Stimulated activated CD8-positive, alpha-beta memory T cell treated with anti-CD3 and anti-CD28 coated beads, Interleukin-7, amount 100 ng/mL, for 1 hour (primary cell): ENCODE measurements at places on chromosomes 13 and 19.

- DNase-seq, result no peak
Observed at GRCh38 chr19:1483979-1484428, 5.0 kb upstream of the C19orf25 start.

GRCh38 chr19:29001141-29001581, 211.8 kb downstream of the UQCRFS1 start:
- no peak for DNase-seq

DNA sequence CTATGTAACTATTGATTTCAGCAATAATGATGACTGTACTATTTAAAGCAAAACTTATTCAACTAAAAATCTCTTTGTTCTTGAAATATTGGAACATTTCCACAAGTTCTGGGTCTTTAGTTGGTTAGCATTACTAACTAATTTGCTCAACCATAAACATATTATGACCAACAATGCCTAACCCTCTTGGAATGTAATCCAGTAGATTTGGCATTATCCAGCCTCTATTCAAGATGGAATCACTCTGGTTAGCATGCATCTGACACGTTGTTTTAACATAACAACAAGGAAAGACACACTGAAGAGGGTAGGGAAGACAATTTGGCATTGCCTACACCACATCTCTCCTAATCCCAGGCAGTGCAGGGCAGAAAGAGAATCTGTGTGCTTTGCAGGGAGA, 941.3 kb upstream of the PCDH20 start:
- no peak for DNase-seq

DNA sequence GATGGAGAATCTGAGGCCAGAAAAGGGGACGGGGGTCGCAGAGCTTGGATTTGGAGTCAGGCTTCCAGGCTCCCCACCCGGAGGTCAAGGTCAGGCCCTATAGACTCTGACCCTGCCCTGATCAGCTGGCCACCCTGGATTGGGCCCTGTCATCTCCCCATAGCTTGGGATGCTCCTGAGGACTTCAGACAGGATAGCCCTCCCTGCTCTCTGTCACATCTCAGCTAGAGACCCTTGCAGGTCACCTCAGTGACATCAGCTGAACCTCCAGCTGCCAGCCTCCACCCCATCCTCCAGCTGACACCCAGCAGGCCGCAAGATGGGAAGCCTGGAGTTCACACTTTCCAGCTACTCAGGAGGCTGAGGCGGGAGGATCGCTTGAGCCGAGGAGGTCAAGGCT, 2.8 kb upstream of the TPM4 start:
- DNase-seq, result no peak

DNA sequence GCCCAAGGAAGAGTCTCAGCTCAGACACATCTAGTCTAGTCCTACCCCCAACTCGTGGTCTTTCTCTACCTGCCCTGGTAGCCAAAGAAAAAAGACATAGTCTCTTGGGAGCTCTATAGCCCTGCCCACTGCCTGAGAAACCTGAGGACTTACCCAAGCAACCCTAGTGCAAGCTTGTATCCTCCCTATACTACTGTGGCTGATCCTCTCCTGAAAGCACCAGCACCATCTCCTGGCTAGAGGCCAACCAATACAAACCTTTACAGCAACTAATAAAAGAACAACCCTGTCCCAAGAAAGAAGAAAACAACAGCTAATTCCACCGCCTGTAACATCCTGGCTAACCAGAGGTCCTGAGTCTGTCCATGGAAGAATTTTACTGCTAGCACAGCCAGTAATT, 532.4 kb downstream of the SLITRK6 start:
- no peak for DNase-seq

- no peak for DNase-seq
Observed at GRCh38 chr19:46744005-46744691, 1.7 kb upstream of the FKRP start.

- no peak for DNase-seq
Observed at GRCh38 chr13:30605052-30605451, 12.7 kb upstream of the USPL1 start.

GRCh38 chr13:93375491-93375890, 148.9 kb downstream of the GPC6 start:
- no peak for DNase-seq

GRCh38 chr19:53768401-53768800, 55.7 kb downstream of the NLRP12 start:
- no peak for DNase-seq

- DNase-seq, result no peak
Observed at GRCh38 chr19:11356676-11357550, 1.7 kb downstream of the PLPPR2 start.

DNA sequence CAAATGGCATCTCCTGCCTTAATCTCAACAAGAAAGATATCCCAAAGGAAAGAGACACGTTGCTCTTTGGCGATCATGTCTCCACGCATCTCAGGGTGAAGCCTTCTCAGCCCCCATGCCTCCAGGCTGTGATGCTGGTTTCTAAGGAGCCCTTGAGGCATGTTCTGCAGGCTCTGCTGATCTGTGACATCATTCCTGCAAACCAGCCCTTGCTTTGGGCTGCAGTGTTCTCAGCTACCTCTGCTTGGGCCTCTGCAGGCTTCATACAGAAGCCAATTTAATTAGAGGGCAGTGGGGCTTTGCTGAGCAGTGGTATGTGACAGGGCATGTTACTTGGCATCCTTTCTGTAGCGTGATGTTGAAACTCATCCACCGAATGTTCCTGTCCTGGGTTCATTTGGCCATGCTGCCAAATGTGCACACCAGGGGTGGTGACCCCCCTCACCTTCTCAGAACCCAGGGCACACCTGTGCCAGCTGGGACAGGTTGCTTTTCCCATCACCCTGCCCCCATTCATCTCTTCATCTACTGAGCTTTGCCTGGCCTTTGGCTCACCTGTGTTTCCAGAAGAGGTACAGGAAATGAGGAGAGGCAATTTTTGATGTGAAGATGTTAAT, 230.9 kb downstream of the TEX29 start:
- DNase-seq, result no peak

DNA sequence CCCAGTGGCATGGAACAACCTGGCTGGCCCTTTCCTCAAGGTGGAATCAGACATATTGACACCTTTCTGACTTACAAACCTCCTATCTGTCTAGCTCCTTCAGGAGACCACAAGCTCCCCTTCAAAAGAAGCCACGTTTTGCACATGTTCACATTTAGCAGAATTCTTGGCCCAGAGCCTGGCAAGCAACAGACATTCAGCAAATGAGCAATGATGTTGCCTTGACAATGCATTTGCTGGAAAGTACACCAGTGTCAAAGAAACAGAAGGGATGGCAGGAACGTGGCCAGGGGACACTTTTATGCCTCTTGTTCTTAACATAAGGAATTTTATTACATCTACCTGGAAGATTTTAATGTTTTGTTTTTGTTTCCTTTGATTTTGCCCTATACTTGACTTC, 85.5 kb upstream of the FGF14 start:
- DNase-seq, result no peak

GRCh38 chr19:58218899-58219298, 9.8 kb upstream of the ZNF544 start:
- no peak for DNase-seq

- DNase-seq, result peak; percentile 70
Observed at GRCh38 chr19:1825909-1826556, 14.0 kb upstream of the ATP8B3 start.

- DNase-seq, result no peak
Observed at GRCh38 chr13:26037302-26037701, 14.5 kb downstream of the SHISA2 start.

DNA sequence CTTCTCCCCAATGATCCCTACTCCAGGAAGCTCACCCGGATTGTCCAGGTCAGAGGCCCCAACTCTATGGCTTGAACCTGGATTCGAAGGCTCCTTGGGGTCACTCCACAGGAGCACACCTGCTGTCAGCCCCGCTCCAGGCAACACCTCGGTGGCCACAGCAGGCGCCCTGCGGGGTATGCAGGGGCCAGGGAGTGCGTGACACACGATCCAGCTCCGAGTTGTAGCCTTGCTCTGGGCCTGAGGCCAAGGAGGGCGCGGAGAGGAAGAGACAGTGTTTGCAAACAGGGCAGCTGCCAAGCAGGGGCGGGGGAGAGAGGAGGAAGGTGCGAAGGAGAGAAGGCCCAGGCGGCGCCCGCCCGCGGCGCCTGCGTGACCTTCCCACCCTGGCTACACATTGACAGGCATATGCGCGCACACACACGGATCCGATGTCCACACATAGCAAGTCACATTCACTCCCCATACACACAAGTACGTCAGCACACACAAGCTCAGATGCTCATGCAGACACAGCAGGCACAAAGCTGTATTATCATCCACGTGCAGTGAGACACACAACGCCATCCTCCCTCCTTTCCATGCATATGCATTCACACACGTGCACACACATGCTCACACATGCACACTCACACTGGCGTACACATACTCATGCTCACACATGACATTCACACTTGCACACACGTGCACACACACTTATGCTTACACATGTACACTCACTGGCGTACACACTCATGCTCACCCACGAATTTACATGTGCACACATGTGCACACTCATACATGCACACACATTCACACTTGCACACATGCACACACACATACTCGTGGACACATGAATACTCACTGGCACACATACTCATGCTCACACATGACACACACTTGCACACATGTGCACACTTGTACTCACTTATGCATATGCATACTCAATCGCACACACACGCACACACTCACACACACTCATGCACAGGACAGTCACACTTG, 10.4 kb downstream of the SBK2 start:
- no peak for DNase-seq

GRCh38 chr13:21813844-21814243, 143.0 kb downstream of the FGF9 start:
- DNase-seq, result no peak

- DNase-seq, result no peak
Observed at GRCh38 chr13:75222031-75222430, 259.9 kb downstream of the TBC1D4 start.

DNA sequence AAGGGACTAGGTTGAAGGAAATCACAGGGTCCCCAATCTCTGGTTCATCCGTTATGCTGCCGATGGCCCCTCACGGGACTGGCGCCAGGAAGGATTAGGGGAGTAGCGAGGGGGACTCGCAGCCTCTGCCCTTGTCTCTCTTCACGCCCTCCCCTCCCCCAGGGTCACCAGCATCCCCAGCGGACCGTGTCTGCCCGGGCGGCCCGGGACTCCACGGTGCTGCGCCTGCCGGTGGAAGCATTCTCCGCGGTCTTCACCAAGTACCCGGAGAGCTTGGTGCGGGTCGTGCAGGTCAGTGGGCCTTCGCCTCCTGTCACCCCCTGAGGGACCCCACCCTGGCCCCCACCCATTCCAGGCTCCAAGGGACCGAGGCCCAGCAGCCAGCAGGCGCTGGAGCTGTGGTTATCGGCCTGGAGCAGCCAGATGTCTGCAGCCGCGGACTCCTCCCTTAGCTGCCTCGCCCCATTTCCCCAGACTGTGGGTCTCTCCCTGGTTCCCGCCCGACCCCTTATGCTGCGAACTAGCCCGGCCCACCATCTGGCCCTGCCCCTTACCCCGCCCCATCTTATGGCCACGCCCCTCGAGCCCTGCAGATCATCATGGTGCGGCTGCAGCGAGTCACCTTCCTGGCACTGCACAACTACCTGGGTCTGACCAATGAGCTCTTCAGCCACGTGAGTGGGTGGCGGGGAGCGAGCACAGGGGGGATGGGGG, 5.4 kb downstream of the PNPLA6 start:
- no peak for DNase-seq

- DNase-seq, result no peak
Observed at GRCh38 chr13:51523082-51523518, 61.2 kb upstream of the WDFY2 start.

- no peak for DNase-seq
Observed at GRCh38 chr13:98285317-98285716, 108.2 kb upstream of the RNF113B start.

GRCh38 chr19:3687774-3688706, 12.2 kb downstream of the PIP5K1C start:
- DNase-seq, result no peak

DNA sequence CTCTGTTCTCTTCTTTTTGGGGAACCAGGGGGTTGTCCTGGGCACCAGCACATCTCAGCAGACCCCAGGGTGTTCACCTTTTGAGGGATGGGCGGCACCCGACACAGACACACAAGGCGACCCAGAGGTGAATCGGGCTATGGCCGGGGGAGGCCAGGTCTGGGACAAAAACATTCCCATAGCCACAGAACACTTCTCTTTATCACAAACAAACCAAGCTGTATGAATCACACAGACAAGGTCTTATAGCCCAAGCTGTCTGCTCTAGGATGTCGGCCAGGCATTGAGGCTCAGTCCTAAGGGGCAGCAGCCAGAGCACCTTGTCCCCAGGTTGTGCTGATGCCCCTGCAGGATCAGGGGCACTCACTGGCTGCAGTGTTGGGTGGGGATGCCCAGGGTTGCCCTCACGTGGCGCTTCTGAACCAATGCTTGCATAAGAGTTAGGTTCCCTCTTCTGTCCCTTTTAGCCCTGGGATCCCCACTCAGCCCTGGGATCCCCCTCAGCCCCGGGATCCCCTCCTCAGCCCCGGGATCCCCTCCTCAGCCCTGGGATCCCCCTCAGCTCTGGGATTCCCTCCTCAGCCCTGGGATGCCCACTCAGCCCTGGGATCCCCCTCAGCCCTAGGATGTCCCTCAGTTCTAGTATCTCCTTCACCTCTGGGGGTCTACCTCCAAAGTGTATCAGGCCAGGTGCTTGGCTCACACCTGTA, 26.9 kb downstream of the MAU2 start:
- DNase-seq, result no peak

- DNase-seq, result no peak
Observed at GRCh38 chr13:95023405-95023804, 277.8 kb downstream of the ABCC4 start.

- DNase-seq, result peak; percentile 13
Observed at GRCh38 chr19:38229585-38230073, 5.6 kb upstream of the DPF1 start.

DNA sequence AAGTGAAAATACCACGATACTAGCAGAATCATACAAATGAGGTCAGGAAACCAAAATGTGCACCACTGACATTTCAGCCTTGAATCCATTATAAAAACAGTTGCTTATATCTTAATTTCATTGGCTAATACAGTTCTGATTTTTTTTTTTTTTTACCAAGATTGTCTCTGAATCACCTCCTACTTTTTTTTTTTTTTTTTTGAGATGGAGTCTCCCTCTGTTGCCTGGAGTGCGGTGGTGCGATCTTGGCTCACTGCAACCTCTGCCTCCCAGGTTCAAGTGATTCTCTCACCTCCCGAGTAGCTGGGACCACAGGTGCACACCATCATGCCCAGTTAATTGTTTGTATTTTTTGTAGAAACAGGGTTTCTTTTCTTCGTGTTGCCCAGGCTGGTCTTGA, 270.2 kb downstream of the LMO7 start:
- no peak for DNase-seq

- no peak for DNase-seq
Observed at GRCh38 chr19:4559569-4559968, at the start of gene SEMA6B. TSS of gene SEMA6B (minus strand) at chr19:4559684. CDS start at chr19:4558457, 1,227 bp downstream.
